CD8-positive, alpha-beta memory T cell (primary cell): ENCODE measurements at places on chromosomes 16 and 17. TPM values are rescaled to one million over a fixed set of nuclear protein-coding genes. Genes with fewer than 3 reads are reported as not detected.

TNK1 gene
- polyA plus RNA-seq = 3.1 TPM

- no peak overlapping the region for H3K27ac ChIP-seq
- no peak overlapping the region for H3K4me3 ChIP-seq
- no peaks in the 10 kb centered on the region for H3K27me3 ChIP-seq
- no peaks in the 10 kb centered on the region for H3K4me1 ChIP-seq
Measured at GRCh38 chr16:88597856-88598491, 27.8 kb downstream of the ZC3H18 start.

DNA sequence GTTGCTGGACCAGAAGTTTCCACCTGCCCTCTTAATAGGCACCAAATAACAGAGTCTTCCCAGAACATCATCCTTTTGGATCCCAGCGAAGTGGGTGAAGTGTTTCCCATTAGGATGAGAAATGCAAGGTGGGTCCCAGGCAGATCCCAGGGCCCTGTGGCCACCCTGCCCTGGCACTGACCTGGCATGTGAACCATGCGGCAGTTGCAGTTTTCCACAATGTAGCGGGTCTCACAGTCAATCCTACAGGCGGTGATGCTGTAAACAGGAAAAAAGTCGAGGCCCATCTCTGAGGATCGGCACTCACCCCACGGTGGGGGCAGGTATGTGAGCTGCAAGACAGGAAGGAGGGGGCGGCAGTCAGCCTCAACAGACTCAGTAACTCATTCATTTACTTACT is 36.4 kb downstream of the SPACA3 start:
- H3K27me3 ChIP-seq = no peaks in the 10 kb centered on the region
- no peaks in the 10 kb centered on the region for H3K4me1 ChIP-seq
- H3K36me3 ChIP-seq = no peaks in the 10 kb centered on the region
- H3K27ac ChIP-seq = no peak overlapping the region

GRCh38 chr16:78629173-78629572 is 529.7 kb downstream of the WWOX start:
- no peak overlapping the region for H3K27ac ChIP-seq
- H3K36me3 ChIP-seq = no peaks in the 10 kb centered on the region
- no peaks in the 10 kb centered on the region for H3K27me3 ChIP-seq
- DNase-seq = no peak
- H3K4me3 ChIP-seq = no peak overlapping the region

DNA sequence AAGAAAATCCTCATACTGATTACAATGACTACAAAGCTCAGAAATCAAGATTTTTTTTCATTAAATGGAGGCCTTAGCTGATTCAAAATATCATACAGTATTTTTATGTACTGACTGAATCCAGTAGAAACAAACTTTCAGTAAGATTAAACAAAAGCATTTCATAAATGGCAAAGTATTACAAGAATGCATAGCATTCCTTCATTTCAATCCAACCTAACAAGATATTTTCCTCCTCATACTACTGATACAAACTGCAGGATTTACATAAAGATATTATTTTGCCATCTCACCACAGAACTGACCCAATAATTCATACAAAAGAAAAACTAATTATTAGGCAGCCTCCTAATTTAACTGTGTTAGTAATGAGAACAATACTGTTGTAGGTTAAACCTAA is 6.2 kb upstream of the KANSL1 start:
- H3K27ac ChIP-seq = no peak overlapping the region
- H3K36me3 ChIP-seq = no peaks in the 10 kb centered on the region
- no peak overlapping the region for H3K4me3 ChIP-seq
- peaks cover 66% of the 10 kb centered on the region for H3K4me1 ChIP-seq
